ENCODE measurements at places on chromosomes 12 and 14. TPM values are rescaled to one million over a fixed set of nuclear protein-coding genes. Genes with fewer than 3 reads are reported as not detected.

The LRFN5 gene
- total RNA-seq: 12.1 TPM

The RAD51AP1 gene
- 2.9 TPM for total RNA-seq

The ACADS gene
- total RNA-seq: 7.5 TPM

The VRTN gene
- total RNA-seq: not detected

The GZMH gene
- total RNA-seq: not detected

The AKAP3 gene
- total RNA-seq: 0.81 TPM

- DNase-seq: no peak
Measured at GRCh38 chr14:59371771-59372170, 93.4 kb downstream of the GPR135 start.

DNA sequence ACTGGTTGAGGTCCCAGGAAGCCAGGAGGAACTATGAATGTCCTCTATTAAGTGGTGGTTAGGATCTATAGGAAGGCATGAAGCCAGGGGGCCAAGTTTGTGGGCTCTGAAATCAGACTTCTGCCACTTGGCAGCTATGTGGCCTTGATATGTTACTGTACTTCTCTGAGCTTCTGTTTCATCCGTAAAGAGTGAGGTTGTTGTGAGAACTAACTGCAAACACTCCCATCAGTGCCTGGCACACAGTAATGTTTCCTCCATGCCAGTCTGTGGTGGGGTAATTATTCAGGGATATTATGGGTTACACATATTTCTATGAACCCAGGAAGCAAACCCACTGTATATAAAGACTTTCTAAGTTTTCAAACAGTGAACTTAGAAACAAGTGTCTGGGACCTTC is 57.4 kb downstream of the PLXNC1 start:
- no peak for DNase-seq

GRCh38 chr14:52835122-52835903 is 43.9 kb upstream of the GNPNAT1 start:
- DNase-seq: peak; percentile 64

DNA sequence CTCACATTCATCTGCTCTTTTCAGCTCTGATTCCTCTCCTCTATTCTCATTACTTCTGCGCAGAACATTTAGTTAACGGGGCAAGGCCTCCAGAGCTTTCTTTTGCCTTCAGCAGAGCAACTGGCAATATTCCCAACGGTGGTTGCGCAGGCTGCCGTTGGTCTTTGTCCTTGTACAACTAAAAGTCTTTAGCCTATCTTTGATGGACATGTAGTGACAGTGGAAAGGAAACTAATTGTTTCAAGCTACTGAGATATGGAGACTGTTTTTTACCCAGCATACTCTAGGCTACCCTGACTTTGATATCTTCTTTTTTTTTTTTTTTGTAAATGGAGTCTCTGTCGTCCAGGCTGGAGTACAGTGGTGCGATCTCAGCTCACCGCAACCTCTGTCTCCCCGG is 12.6 kb downstream of the R3HDM2 start:
- no peak for DNase-seq

DNA sequence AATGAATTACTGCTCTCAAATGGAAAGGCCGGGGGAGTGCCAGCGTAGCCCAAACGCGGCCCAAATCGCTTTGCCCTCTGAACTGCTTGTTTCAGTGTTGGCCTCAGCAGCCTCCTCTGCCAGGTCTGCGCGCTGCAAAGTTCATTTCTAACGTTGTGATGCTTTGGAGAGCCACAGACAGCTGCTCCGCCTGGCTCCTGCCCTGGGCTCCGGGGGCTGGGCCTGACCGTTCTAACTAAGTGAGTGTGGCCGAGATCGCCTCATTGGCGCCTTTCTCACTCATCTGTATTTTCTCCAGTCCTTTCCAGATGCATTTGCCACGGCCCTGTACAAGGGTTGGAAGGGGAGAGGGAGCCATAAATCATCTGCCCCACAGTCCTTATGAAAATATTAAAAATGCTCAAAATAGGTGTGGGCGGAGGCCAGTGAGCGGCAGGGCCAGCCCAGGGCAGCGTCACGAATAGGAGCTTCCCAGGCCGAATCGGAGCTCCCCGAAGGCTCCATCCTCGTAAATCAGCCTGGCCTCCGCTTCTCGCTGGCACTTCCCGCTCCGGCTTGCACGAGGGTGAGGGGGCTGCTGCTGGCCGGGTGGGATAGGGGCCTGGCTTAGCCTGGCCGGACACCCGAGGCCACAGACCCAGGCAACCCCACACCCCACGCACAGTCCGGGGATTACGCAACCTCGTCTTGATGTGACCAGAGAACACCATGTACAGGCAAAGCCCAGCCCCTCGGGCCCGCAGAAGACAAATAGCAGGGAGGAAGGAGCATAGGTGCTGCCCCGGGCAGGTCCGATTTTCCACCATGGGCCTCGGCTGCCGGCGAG is 196.6 kb upstream of the DIO3 start:
- no peak for DNase-seq

DNA sequence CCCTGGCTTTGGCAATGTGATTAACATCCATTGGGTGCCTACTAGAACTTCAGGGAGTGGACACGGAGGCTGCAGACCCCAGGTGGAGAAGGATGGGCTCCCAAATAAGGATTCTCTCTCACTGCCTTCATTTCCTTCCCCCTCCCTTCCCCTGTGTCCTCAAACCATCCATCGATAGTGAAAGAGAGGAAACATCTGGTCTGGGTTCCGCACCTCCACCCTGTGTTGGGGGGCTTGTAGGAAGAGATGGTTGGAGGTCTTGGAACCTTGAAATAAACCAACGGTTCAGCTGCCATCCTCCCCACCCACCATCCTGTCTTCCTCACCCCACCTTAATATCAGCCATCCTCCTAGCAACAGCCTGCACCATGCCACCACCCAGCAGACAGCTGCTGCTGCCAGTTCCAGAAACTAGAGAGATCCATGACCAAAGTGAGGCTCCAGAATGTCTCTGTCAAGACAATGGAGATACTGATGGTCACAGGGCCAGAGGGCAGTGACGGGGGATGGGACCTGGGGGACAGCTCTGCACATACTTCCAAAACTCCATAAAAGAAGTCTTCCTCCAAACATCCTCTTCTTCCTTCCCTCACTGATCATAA is 153.1 kb upstream of the CCND2 start:
- no peak for DNase-seq

DNA sequence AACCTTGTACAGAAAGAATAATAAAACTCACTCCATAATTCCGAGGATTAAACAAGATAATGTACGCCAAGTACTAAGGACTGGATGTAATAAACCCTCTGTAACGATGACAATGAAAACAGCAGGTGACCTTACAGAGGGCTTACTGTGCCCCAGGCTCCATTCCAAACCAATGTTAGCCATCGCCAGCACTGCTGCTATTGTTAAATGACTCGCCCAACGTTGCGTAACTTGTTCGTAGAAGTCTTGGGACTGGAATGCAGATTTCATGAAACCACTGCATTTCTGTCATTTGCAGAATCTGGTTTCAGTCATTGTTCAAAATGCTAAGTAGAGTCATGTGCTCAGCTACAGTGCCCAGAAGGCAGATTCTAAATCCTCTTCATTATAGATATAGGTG is 728 bp upstream of the STON2 start:
- peak; percentile 99 for DNase-seq

- DNase-seq: no peak
Measured at GRCh38 chr14:58870961-58871360, 233.2 kb downstream of the DACT1 start.

DNA sequence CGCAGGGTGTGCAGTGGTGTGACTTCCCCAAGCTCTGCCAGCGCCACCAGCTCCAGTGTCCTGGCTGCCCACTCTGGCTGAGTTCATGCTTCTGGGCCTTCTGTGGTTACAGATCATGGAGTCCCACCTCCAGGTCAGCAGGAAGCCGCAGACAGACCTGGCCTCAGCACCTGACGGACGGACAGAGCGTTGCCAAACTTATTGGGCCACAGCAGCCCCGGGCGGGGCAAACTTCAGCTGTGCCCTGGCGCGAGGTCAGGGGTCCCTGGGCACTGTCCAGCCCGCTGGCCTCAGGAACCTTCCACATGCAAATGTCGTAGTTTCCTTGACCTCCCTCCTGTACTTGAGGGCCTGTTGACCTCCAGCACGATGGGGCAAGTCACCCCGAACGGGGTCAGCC is 11.2 kb downstream of the GPR132 start:
- DNase-seq: no peak

- peak; percentile 16 for DNase-seq
Measured at GRCh38 chr12:111178181-111179081, 190.5 kb downstream of the PHETA1 start.

DNA sequence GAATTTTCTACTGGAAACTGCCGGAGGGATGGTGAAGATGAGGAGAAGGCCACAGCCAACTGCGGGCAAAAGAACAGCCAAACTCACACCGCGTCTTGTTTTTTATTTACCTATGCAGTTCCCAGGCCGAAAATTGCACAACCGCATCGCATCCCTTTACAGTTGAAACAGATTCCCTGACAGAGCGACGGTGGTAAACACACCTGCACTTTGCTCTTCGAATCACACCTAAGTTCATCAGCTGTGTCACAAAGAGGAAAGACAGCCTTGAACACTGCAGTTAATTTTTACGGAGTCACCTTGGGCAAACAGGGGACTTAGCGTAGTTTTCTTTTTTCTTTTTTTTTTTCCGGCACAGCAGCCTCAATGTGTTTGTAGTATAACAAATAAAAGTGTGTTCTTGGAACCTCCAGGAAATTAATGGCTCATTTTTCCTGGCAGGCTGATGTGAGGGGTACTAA is 272.0 kb upstream of the DIO3 start:
- DNase-seq: no peak
